ENCODE measurements at places on chromosomes 3 and 15.

- no peak for DNase-seq
Observed at GRCh38 chr15:76730262-76730661, 174.9 kb downstream of the SCAPER start.

DNA sequence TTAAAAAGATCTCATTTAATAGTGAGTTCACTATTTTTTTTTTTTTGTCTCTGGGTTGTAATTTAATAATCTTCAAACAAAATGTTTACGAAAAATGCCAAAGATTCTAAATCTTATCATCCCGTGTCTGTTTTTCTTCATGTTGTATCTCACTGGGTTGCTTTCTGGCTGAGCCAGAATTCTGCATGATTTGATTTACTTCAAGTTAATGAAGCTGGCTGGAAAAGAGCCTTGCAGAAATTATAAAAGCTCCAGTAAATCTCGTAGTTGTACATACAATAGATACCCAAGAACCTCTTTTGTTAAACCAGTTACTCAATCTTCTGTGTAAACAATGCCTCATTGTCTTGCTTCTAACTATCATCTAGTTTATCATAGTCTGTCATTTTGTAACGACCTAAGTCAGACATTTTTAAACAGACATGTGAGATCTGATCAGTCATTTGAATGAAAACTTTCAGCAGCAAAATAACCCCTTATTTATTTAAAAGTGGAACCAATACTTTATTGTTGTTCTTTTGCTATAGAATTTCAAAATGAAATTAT, 249.0 kb downstream of the MCTP2 start:
- DNase-seq, result no peak

- DNase-seq, result peak; percentile 56
Observed at GRCh38 chr15:90902040-90902839, 862 bp upstream of the MAN2A2 start.

DNA sequence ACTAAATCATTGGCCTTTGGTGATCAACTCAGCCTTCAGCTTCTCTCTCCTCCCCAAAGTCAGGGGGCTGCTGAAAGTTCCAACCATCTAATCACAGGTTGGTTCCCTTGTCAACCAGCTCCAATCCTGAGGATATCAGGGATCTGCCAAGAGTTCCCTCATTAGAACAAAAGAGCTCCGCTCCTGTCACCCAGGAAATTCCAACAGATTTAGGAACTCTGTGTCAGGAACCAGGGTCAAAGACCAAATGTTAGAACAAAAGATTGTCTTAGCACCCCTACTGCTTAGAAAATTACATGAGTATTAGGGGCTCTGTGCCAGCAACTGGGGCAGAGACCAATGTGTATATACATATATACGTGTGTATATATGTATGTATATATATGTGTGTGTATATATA, 32.3 kb upstream of the RAB7A start:
- no peak for DNase-seq

DNA sequence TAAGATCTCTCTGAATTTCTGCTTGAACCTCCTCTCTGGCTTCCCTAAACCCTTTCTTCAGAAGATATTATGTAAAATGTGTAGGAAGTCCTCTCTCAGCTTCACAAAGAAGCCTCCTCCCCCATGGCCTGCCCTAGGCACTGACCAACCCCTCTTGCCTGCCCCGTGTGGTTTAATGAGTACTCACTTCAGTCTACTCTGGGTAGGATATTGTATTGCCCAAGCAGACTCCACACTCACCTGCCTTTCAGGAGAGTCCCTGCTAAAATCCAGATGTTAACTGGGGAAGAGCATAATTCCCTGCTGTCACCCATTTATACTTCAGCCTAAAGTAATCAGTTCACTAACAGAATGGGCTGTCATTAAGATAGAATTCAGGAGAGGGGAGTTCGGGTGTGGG, 2.6 kb upstream of the AGBL1 start:
- DNase-seq, result no peak

- DNase-seq, result no peak
Observed at GRCh38 chr3:114456742-114457141, 162.9 kb downstream of the TIGIT start.

GRCh38 chr3:52854013-52854412, 19.2 kb upstream of the MUSTN1 start:
- DNase-seq, result no peak

DNA sequence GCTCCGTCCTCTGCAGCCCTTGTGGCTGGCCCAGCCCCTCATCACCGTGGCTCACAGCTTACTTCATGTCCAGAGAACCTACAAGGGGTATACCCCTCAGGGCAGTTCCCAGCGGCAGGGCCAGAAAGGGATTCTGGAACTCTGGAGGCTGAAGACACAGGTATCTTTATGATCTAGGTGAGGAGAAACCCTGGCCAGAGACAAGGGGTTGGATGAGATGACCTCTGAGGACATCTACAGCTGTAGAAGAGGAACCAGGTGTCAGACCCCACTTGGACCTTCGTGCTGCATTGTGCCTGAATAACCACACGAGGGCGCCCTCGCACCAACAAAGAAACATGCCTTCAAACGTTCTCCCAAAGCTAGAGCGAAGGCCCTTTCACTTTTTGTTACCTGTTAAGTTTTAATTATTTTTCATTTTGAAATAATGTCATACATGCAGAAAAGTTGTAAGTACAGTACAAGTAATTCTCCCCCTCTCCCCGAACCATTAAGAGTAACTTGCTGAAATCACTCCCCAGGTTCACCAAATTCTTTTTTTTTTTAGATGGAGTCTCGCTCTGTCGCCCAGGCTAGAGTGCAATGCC, 118.7 kb upstream of the SMAD3 start:
- DNase-seq, result peak; percentile 68

- DNase-seq, result no peak
Observed at GRCh38 chr15:82763361-82764116, 42.3 kb downstream of the FSD2 start.

- no peak for DNase-seq
Observed at GRCh38 chr3:72694398-72694797, 153.8 kb downstream of the SHQ1 start.

DNA sequence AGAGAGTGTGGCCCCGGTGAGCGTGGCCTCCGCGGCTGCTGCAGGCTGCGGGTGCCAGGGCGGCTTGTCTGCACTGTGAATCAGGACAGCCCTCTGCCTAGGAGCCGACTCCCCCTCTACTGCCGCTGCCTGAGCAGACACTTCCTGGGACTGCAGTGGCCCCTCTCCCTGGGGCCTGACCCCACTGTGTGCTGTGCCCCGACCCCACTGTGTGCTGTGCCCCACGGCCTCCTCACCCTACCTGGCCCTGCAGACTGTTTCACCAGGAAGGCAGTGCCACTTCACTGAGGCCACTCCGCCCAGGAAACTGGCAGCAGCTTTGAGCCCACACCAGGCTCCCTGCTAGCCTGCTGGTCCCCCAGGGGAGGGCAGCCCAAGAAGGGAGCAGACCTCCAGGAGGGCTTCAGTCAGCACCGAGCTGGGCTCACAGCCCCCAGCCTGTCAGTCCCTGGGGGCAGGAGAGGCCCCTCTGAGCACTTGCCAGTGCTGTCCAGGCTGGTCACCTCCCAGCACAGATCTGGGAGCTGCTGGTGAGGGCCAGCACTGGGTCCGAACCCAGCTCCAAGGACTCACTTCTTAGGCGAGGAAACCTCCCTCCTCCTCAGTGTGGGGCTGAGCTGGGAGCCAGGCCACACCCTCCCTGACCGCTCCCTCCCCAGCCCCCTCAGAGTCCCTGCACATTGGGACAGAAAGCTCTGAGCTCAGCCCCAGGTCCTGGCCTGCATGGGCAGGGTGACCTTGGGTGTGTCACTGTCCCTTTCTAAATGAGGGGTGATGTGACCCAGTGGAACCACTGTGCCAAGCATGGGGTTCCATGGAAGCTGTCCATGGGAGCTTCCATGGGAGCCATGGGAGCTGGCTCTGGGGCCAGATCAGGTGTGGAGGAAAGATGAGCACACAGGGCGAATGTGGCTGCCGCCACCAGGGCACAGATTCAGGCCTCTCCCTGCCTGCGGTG, 56.8 kb downstream of the DNAJB8 start:
- no peak for DNase-seq

DNA sequence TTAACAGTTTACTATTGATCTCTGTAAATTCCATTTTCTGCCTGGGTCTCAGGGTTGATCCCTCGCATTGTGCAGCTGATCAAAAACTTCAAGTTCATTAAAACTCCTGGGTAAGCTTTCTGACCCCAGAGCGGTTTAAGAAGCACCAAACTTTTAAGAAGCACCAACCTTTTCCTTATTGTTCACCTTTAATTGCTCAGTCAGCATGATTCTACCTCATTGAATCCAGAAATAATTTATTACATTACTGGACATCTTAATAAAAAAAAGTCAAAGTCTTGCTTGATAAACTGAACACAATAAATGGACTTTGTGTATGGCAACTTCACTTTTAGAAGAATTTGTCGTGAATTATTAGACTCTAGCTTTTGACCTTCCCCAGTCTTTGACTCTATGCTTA, 46.9 kb downstream of the HDGFL3 start:
- no peak for DNase-seq

DNA sequence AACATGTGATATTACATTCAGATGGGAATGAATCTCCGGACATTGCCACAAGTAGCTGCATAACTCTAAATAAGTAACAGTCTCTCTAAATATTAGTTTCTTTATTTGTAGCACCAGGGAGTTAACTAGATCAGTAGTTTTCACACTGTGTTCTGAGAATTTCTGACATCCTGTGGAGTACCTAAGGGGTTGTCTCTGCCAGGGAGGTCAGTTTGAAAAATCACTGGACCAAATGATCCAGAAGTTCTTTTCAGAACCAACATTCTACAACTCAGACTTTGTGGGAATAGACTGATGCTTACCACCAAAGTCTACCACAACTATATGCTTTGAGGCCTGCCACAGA, 9.0 kb upstream of the ILDR1 start:
- DNase-seq, result no peak

GRCh38 chr3:61522626-61523025, 38.7 kb upstream of the PTPRG start:
- no peak for DNase-seq

DNA sequence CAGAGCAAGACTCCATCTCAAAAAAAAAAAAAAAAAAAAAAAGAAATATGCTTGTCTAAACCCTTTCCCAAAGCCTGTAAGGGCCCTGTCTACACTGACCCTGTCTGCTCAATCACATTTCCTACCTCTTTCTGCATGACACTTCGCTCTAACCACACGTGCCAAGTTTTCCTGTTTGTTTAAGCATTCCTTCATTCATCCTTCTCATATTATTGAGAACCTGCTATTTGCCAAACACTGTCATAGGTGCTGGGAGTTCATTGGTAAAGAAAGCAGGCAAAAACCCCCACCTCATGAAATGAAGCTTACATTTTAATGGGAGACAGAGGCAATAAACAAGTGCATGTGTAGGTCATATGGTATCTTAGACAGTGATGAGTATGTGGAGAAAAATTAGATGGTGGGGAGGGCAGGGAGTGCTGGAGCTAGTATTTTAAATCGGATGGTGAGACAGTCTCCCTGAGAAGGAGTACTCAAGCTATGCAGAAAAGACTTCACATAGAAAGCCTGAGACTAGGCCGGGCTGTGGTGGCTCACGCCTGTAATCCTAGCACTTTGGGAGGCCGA, 48.0 kb downstream of the B3GNT5 start:
- no peak for DNase-seq

GRCh38 chr3:63891518-63891917, 20.7 kb downstream of the SCAANT1 start:
- no peak for DNase-seq

DNA sequence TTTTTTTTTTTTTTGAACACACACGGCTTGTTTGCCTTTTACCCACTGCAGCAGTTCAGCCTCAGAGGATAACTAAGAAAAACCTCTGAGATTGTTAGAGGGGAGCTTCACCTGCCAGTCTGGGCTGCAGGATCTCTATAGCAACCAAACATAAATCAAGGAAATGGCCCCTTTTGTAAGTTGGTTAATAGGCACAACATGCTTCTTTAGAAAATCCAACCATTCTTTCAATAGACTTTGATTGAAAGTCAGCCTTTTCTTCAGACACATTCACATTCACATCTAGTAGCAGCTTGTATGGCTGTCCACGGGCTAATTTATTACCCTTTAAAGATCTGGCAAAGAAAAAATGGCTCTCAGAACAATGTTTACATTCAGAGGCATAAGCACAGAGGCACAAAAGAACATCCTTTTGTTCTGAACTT, 136.6 kb upstream of the RARB start:
- no peak for DNase-seq

DNA sequence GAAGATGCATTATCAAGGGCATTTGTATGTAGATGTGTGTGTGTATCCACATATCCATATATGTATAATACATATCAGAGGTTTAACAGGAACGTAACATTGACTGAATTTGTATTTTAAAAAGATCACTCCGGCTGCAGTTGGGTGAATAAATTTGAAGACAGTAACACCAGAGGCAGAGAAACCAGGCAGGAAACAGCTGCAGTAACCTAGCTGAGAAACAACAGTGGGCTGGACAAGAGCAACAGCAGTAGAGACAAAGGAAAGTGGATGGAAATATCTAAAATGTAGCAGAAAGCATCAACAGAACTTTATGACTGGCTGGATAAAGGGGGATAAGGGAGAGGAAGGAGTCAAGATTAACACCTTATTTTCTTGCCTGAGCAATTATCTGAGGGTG, 68.3 kb upstream of the SETMAR start:
- no peak for DNase-seq

Measured in activated T-cell treated with anti-CD3 and anti-CD28 coated beads, Interleukin-2, amount 50 U/mL, for 4 hours (primary cell).